ENCODE measurements at places on chromosomes 6 and 20.

GRCh38 chr6:149055195-149055899 lies 262.2 kb upstream of the TAB2 start:
- DNase-seq, result no peak

- no peak for DNase-seq
Observed at GRCh38 chr6:40075056-40075590, 140.9 kb upstream of the MOCS1 start.

DNA sequence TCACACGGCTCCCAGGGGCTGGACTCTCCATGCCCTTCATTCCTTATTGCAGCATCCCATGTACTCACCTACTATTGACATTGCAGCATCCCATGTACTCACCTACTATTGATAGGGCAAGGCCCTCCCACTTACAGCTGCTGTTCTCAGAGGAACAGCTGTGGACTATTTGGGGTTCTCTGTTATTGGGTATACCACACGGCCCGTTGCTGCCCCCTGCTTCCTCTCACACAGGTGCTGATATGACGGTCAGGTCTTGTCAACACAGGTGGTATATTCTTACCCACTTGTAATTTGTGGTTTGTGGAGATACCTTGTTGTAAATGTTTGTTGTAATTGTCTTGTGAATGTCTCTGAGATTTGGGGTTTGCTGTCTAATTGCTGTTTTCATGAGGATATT lies 18.8 kb downstream of the ALDH5A1 start:
- DNase-seq, result no peak

GRCh38 chr6:56529594-56530191 lies 113.0 kb downstream of the DST start:
- no peak for DNase-seq

GRCh38 chr6:145660676-145661075 lies 74.6 kb downstream of the EPM2A start:
- no peak for DNase-seq

GRCh38 chr6:26363882-26364701 lies 906 bp upstream of the BTN3A2 start:
- DNase-seq, result no peak

GRCh38 chr6:127182501-127182900 lies 64.0 kb downstream of the RSPO3 start:
- no peak for DNase-seq

GRCh38 chr6:134739299-134740026 lies 210.4 kb downstream of the ALDH8A1 start:
- no peak for DNase-seq

- DNase-seq, result no peak
Observed at GRCh38 chr20:50467718-50468356, 42.3 kb upstream of the PTPN1 start.

DNA sequence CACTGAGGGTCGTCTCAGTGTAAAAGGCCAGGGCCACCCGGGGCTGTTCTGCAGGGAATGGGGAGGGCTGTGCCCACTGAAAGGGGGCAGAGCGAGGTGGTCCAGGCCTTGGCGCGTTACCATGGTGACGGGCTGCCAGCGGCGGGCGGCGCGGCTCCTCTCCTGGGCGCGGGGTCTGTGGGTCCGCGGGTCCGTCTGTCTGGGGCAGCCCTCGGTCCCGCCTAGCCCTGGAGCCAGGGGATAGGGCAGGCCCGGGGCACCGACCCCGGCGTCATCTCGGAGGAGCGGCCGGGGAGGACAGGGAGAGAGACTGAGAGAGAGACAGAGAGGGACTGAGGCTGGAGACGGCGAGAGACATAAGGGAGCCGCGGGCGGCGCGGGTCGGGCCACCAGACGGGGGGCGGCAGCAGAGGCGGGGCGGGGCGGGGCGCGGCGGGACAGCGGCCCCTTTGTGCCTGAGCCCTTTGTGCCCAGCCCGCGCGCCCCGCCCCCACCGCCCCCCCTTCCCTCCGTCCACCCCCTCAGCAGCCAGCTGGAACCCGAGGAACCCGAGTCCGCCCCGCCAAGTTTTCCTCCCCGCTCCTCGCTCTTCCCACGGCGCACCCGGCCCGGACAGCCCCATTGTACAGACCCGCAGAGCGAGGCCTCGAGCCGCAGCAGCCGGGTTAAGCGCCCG lies at the start of gene KIAA1755:
TSS of gene KIAA1755 (minus strand) at position 358 of the 676 bp plus-strand sequence. CDS start at position 123, 235 bp downstream.
- no peak for DNase-seq

GRCh38 chr20:36624944-36625324 lies 19.4 kb downstream of the RAB5IF start:
- DNase-seq, result no peak
